Left ventricle myocardium superior (tissue), 1 donor: ENCODE measurements at places on chromosomes 2 and 18.

DNA sequence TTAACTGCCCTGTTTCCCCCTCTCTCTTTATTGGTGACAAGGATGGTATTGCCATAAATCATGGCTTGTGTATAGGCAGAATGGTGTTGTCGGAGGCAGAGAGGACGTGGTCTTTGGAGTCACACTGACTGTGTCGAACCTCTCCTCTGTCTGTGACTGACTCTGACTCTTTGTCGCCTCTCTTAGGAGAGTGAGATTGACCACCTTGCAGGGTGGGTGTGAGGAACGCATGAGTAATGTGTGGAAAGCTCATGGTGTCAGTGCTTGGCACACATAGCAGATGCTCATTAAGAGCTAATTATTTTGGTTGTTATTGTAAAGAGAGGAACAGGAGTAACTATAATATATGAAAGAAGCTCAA lies 145.6 kb downstream of the TTC27 start:
- DNase-seq: no peak

DNA sequence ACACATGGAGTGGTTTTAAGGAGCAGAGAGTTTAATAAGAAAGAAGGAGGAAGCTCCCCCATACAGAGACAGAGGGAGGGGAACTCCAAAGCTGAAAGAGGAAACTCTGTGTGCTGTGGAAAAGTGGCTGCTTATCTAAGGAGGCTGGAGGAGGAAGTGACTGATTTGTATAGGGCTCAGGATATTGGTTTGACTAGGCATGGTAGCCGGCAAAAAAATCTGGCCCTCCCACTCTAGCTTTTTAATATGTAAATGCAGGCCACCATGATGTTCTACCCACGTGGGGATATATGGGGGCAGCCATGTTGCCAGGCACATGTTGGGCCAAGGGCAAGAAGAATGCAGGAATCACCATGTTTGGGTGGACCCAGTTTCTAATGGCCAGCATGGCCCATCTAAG lies 64.3 kb downstream of the HNMT start:
- DNase-seq: no peak

GRCh38 chr2:241703032-241703604 lies 1.3 kb downstream of the ING5 start:
- DNase-seq: no peak

DNA sequence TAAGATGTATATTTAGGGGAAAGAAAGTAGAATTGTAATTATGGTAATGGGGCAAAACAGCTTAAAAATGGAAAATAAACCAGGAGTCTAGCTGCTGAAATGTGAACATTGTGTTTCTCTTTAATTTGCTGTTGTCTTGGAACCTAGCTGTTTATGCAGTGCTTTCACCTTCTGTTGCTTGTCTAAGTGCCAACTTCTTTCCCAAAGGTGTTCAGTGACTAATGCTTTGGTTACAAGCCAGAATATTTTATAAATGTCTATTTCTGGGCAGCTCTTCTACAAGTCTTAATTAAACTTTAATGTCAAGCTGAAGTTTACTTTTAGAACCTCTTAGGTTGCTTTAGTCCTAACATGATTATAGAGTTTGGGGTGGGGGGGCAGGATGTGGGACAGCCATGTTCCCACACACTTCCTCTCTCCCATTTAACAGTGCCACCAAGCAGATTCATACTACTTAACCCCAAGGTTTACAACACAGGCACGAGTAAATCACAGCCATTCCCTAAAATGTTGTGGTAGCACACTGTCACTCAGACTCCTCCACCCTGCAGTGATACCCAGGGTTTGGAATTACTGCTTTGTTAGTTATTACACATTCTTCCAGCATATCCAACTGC lies 60.6 kb downstream of the ITGA4 start:
- no peak for DNase-seq

DNA sequence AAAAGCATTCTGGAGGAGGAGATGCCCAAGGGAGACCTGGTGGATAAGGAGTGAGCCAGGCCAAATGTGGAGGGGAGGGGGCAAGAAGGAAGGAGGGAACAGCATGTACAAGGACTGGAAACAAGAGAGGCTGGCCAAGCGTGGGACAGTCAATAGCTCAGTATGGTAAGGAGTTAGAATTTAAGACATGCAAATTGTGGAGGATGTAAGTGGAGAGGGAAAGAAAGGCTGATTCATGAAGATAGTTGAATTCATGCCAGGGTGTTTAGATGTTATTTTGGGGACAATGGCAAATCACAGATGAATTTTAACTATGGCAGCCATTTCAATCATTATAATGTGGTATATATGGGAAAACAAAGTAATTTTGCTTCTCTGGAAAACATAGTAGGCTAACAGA lies 462.3 kb downstream of the MEIS1 start:
- DNase-seq: peak; percentile 20

GRCh38 chr2:233676046-233676445 lies 4.3 kb downstream of the UGT1A9 start:
- DNase-seq: no peak

DNA sequence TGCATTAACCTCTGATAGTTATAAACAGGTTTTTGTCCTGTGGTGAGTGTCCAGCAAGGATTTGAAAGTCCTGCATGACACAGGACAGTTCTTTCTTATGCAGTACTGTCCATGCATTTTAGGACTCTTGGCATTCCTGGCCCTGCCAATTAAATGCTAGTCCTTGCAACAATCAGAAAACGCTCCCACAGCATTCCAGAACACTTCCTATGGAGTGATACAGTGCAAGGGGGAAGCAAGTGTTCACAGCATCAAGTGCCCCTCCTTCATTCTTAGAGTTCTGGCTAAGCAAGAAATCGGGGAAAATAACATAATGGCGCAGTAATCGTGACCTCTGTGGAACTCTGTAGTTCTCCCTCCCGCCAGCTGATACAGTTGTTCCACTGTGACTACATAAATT lies 62.9 kb downstream of the ARHGAP28 start:
- no peak for DNase-seq

DNA sequence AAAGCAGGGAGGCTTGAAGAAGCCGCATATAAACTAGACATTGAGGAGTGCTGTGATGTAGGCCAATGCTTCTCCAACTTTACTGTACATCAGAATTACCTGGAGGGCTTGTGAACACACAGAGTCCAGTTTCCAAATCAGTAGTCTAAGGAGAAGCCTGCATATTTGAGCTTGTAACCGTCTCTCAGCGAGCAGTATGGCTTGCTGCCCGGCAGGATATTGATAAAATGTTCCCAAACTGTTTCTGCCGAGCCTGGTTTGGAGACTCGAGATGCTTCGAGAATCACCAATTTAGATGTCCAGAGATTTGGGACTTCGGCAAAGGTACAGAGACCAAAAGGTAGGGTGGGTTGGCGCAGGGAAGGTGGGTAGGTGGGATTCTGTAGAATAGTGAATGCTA lies 11.0 kb upstream of the RAB31 start:
- no peak for DNase-seq

- DNase-seq: no peak
Observed at GRCh38 chr2:17798338-17798737, 17.9 kb upstream of the MSGN1 start.

DNA sequence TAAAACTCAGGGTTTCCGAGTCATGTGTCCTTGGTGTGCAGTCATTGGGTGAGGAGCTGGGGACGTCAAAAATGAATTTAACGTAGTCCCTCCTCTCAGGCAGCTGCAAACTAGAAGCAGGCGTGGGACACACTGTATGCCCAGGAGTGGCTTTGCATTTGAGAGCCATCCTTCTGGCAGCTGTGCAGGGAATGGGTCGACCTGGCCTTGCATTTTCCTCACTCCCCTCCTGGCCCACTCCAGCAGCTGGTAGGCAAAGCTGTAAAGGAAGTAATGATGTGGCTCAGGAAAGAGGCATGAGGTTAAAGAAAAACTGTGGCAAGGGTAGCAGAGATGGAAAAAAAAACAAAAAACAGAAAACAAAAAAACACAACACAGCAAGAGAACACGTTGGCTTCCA lies 46.5 kb downstream of the RNF144A start:
- DNase-seq: no peak

- DNase-seq: no peak
Observed at GRCh38 chr2:123935405-123935804, 89.7 kb upstream of the CNTNAP5 start.

- no peak for DNase-seq
Observed at GRCh38 chr18:72859088-72859487, 8.7 kb downstream of the NETO1 start.

DNA sequence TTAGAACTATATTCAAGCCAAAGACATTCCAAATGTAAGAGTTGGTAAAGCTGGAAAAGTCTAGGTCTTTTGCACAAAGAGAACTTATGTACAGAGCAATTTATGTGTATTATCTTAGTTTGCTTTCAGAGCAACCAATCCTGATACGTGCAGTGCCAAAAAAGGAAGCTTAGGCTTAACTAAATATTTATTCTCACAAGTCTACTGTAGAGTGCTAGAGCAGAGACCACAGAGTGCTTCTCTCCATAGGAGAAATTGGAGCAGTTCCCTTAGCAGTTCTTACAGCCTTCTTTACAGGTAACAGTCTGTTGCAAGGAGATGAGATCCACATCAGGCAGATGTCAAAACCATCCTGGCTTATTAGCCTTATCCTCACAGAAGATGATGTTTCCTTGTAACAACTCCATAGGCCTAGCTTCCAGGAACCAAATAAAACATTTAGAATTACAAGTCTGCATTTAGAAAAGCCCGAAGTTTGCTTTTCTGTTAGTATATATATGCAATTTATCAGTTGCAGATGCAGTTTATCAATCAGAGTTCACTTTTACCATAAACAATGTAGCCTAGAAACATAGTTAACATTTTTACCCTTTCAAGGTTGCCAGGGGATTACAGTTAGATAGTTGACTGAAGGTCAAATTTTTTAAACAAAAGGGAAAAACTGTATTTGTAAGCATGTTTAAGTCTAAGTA lies 250.6 kb upstream of the KCNJ3 start:
- DNase-seq: no peak

GRCh38 chr2:30465171-30465545 lies 18.1 kb downstream of the LCLAT1 start:
- DNase-seq: no peak

DNA sequence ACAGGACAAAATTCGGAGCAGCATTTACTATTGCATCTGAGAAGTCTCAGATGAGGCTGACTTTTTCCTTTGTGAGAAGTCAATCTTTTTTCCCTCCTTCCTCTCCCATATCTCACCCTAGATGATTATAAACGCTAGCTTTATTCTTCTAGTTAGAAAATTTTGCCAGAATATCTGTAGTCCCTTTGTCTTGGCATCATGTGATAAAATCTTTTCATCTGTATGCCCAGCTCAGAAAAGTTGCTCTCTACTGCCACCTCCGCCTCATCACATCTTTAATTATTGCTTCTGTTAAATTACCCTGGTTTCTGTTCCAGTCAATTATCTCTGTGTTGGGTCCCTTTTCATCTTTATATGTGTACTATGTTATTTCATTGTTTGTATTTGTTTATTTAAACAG lies 210.8 kb upstream of the SLC35G4 start:
- DNase-seq: no peak

DNA sequence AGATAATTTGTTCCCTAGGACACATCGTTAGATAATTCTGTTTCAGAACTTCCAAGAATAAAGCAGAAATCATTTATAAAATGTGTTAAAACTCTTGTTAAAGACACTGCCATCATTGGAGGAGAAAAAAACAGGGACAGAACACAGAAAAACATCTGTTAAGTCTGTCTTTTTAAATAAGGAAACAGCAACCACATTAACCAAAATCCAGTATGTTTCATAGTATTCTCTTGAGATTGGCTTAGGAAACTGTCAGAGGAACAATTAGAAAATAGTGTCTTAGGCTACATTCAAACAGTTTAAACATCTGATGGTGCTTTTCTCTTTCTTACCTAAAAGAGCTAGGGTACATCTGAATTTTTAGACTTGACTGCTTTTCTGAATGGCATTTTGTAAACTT lies 81.6 kb downstream of the PMS1 start:
- DNase-seq: no peak

DNA sequence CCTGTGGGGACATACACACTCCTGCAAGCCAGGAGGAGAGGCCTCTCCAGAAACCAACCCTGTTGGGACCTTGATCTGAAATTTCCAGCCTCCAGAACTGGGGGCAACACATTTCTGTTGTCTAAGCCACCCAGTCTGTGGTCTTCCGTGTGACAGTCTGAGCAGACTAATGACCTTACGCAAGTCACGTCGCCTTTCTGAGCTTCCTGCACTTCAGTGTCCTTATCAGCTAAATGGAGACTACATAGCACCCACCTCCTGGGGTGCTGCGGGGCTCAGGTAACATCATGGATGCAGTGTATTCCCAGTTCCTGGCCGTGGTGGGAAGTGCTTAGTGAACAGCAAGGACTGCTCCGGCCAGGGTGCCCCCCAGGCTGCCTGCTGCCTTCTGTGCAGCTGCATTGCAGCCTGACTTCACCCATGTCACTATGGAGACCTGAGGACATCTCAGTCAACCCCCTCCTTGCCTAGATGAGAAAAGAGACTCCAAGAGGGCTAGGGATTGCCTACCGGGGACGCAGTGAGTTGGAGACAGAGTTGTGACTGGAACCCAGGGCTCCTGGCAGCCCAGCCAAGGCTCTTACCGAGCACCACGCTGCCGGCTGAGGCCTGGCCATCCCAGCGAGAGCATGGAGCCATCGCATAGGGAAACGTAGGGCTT lies 61.2 kb upstream of the FZD5 start:
- no peak for DNase-seq

- DNase-seq: no peak
Observed at GRCh38 chr2:22600999-22601398, 784.0 kb upstream of the KLHL29 start.

DNA sequence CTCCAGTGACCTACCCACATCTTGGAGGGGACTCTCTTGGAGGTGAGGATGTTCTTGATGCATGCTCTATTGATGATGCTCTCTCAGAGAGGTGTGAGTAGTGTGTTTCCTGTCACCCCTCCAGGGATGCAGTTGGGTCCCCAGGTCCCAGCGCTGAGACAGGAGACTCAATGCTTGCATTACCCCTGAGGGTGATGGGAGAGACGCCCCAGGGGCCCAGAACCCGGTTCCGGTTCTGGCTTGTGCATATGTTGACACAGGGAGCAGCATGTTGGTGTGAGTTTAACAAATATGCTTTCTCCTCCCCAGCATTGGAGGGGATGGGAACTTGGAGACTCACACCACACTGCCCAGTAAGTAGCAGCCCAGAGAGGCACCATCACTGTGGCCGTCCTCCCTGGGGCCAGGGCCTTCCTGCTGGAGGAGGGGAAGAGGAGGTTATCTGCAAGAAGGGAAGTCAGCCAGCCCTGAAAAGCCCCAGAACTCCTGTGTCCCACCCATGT lies 124.5 kb downstream of the PLB1 start:
- DNase-seq: no peak

GRCh38 chr18:58181988-58182387 lies 138.0 kb downstream of the NEDD4L start:
- no peak for DNase-seq

- DNase-seq: no peak
Observed at GRCh38 chr18:4762330-4762729, 307.2 kb upstream of the DLGAP1 start.

DNA sequence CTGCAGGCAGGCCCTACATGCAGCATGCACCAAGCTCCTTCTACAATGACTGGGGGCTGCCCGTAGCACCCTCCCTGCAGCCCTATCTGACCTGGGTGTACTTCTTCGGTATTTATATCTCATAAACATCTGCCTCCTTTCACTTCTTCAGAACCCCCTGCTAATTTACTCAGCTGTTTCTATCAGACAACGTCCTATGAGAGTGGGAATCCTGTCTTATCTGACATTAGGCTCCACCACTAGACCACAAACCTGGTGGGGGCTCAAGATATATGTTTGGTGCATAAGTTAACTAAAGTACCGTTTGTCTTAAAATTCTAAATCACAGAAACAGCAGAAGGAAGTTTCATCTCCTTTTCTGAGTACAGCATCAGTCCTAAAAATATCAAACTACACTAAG lies 10.6 kb downstream of the HSBP1L1 start:
- DNase-seq: no peak

- DNase-seq: no peak
Observed at GRCh38 chr2:197312186-197312585, 1.6 kb upstream of the ANKRD44 start.

GRCh38 chr2:106147159-106147558 lies 46.9 kb downstream of the UXS1 start:
- no peak for DNase-seq
